GM23248 (cell line): ENCODE measurements at places on chromosomes 12 and 14.

DNA sequence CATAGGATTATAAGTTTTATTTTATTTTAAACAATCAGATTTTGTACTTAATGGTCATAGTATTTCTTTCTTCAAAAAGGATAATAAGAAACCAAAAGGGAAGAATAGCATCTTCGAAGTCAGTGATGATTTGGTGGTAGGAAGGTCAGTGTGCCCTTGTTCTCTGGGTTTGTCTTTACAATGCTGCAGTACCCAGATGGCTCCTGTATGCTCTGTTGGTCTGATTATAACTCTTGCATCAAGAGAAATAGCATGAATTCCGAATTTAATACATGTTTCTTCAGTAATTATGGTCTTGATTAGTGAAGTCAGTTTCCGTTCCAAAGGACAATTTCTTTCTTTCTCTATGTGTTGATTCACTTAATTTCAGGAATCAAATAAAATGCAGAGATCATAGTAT lies 180.2 kb downstream of the TMTC2 start:
- peaks cover 6% of the 10 kb centered on the region; the same call in 1 of the 2 replicates for H3K4me1 ChIP-seq
- no peaks in the 10 kb centered on the region for H3K36me3 ChIP-seq
- H3K4me3 ChIP-seq: no peak overlapping the region
- no peaks in the 10 kb centered on the region for H3K27me3 ChIP-seq
- DNase-seq: no peak

GRCh38 chr14:95896498-95897135 lies 20.0 kb downstream of the TUNAR start:
- no peaks in the 10 kb centered on the region for H3K36me3 ChIP-seq
- no peak overlapping the region for H3K4me3 ChIP-seq
- peaks cover 29% of the 10 kb centered on the region for H3K27me3 ChIP-seq
- peaks cover 10% of the 10 kb centered on the region; the same call in 1 of the 2 replicates for H3K4me1 ChIP-seq
- no peak overlapping the region for H3K27ac ChIP-seq

DNA sequence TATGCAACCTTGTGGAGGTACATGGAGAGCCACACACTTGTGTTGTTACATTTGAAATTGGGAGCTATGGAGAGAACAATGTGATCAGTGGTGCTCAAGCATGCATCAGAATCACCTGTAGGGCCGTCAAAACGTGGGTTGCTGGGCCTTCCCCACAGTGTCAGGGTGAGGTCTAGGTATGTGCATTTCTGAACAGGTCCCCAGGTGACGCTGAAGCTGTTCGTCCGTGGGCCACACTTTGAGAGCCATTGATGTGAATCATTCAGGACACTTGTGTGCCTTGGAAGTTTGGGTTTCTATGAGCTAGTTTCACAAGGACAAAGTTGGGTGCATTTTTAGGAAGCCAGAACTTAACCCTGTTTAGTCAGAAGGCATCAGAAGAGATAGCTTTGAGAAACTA lies 291.7 kb upstream of the FKBP4 start:
- DNase-seq: no peak
- no peaks in the 10 kb centered on the region for H3K36me3 ChIP-seq
- H3K27ac ChIP-seq: no peak overlapping the region

DNA sequence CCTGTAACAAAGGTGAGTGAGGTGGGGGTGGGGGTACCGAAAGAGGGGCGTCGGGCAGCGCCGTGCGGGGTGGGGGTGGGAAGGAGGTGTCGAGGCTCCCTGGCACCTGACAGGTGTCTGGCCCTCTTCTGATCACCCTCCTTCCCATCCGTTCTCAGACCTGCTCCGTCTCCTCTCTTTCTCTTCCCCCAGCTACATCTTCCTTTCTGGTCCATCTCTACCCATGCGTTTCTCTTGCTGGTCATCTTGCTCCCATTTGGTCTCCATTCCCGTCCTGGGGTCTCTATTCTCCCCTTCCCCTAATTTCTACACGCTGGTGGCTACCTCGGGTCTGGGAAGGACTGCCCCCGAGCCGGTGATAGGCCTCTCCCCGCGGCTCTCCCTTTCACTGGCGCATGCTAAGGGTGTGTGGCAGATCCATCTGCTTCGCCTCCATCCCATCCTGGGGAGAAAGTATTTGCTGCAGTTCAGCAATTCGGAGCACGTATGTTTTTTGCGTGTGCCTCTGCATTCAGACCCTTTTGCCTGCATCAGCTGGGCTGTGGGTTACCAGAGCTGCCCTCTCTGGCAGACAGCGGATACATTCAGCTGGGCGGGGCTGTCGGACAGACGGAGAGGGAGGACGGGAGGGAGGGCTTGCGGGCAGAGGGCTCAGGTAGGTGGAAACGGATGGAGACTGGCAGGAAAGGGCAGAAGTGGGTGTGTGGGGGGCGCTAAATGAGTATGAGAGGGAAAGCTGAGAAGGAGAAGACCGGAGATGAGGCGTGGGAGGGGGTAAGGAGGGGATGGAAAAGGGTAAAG lies 730 bp downstream of the CLSTN3 start:
- peak overlapping the region; percentile 67 for H3K4me3 ChIP-seq
- H3K27me3 ChIP-seq: no peaks in the 10 kb centered on the region

DNA sequence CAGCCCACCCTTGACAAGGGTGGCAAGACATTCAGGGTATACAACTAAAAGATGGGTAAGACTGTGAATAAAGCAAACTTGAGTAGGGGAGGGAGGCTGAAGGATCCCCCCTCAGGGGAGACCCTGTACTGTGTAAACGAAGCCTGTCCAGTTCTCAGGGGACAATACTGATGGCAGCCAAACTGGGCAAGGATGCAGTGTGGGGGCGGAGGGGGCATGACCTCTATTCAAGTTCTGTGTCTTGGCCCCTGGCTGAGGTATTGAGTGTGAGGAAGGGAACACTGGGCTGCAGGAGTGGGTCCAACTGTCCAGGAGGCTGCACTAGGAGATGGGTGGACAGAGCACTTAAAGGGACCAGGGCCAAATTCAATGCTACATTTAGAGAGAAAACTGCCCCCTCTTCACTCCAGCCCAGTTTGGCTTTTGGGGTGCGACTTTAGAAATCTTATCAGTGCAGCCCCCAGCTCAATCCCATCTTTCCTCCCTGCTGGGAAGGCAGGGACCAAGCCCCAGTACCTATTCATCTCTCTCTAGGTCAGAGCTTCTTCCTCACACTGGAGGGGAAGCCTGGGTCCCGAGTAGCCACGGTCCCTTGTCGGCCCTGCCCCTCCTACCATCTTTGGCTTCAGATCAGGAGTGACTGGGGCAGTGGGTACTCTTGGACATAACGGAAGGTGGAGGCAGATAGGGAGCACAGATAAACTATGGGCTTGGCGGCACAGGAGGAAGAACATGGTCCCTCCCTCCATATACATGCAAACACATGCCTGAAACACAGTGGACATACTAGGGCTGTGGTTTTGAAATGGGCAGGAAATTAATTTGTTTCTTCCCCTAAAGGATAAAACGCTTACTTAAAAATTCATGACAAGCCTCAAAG lies 11.8 kb downstream of the SLC39A5 start:
- 0 out of 2 replicates have a peak, but pooled peaks cover 9% of the 10 kb centered on the region for H3K4me1 ChIP-seq
- peaks cover 38% of the 10 kb centered on the region for H3K36me3 ChIP-seq
- H3K27ac ChIP-seq: no peak overlapping the region

GRCh38 chr12:83016218-83016835 lies 329.6 kb downstream of the TMTC2 start:
- H3K27ac ChIP-seq: peak overlapping the region; percentile 12; the same call in 1 of the 2 replicates
- H3K27me3 ChIP-seq: no peaks in the 10 kb centered on the region
- peaks cover 6% of the 10 kb centered on the region; the same call in 1 of the 2 replicates for H3K4me1 ChIP-seq
- no peaks in the 10 kb centered on the region for H3K36me3 ChIP-seq

GRCh38 chr12:6644257-6644596 lies 3.0 kb downstream of the ACRBP start:
- H3K27ac ChIP-seq: no peak overlapping the region
- no peak overlapping the region for H3K4me3 ChIP-seq
- H3K27me3 ChIP-seq: no peaks in the 10 kb centered on the region; the same call in 1 of the 2 replicates
- H3K4me1 ChIP-seq: no peaks in the 10 kb centered on the region

GRCh38 chr12:10354502-10354901 lies 35.3 kb downstream of the KLRK1 start:
- peak; percentile 51 for DNase-seq
- no peaks in the 10 kb centered on the region for H3K27me3 ChIP-seq
- H3K27ac ChIP-seq: no peak overlapping the region
- no peaks in the 10 kb centered on the region for H3K36me3 ChIP-seq
- no peak overlapping the region for H3K4me3 ChIP-seq

DNA sequence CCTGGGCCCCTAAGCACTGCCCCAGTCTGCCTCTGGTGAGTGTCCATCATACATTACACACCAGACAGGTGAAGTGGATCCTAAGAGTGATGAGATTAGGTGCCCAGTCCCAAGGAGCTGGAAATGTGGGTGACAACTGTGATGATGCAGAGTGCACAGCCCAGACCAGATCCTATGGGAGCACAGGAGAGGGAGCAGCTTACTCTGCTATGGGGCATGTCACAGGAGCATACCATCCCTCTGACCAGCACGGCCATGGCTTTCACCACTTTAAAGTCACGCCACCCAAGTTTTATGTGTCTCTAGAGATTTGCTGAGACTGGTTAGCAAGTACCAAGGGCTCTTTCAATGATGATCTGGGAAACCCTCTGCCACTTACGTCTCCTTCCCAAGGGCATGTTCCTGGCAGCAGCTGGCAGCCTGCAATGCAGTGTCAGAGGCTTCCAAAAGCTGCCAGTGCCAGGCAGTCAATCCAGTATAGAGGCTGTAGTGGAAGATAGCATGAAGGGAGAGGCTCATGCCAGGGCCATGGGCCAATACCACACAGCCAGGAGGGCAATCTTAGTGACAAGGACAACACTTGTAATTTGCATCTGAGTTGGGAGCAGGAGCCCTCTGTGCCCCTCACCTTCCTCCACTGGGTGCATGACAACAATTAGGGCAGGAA lies 40.2 kb downstream of the STAB2 start:
- no peaks in the 10 kb centered on the region for H3K4me1 ChIP-seq
- peak; percentile 20 for DNase-seq
- H3K27me3 ChIP-seq: no peaks in the 10 kb centered on the region
- H3K27ac ChIP-seq: no peak overlapping the region
- H3K36me3 ChIP-seq: no peaks in the 10 kb centered on the region
- H3K4me3 ChIP-seq: no peak overlapping the region

- H3K27me3 ChIP-seq: no peaks in the 10 kb centered on the region
- no peaks in the 10 kb centered on the region for H3K36me3 ChIP-seq
- H3K4me3 ChIP-seq: no peak overlapping the region
These were observed 48.4 kb downstream of the LTBP2 start for GRCh38 chr14:74563586-74564159.

DNA sequence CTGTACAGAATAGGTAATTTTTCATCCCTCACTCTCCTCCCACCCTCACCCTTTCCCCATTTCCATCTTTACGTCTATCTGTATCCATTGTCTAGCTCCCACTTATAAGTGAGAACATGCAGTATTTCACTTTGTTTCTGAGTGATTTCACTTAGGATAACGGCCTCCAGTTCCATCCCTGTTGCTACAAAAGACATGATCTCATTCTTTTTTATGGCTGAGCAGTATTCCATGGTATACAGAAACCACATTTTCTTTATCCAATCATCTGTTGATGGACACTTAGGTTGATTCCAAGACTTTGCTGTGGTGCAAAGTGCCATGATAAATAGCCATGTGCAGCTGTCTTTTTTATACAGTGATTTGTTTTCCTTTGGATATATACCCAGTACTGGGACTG lies 16.4 kb downstream of the EEA1 start:
- H3K27ac ChIP-seq: peak overlapping the region; percentile 58
- no peaks in the 10 kb centered on the region for H3K36me3 ChIP-seq
- no peaks in the 10 kb centered on the region for H3K27me3 ChIP-seq
- H3K4me1 ChIP-seq: peaks cover 11% of the 10 kb centered on the region
- DNase-seq: no peak
- H3K4me3 ChIP-seq: no peak overlapping the region

- H3K36me3 ChIP-seq: no peaks in the 10 kb centered on the region
- H3K4me1 ChIP-seq: no peaks in the 10 kb centered on the region
- no peak overlapping the region for H3K4me3 ChIP-seq
These were observed 154.3 kb downstream of the TSPAN9 start for GRCh38 chr12:3231399-3231876.

GRCh38 chr14:89378119-89378518 lies 38.9 kb downstream of the FOXN3 start:
- no peak overlapping the region for H3K4me3 ChIP-seq
- DNase-seq: peak; percentile 77
- no peaks in the 10 kb centered on the region for H3K4me1 ChIP-seq
- no peak overlapping the region for H3K27ac ChIP-seq

DNA sequence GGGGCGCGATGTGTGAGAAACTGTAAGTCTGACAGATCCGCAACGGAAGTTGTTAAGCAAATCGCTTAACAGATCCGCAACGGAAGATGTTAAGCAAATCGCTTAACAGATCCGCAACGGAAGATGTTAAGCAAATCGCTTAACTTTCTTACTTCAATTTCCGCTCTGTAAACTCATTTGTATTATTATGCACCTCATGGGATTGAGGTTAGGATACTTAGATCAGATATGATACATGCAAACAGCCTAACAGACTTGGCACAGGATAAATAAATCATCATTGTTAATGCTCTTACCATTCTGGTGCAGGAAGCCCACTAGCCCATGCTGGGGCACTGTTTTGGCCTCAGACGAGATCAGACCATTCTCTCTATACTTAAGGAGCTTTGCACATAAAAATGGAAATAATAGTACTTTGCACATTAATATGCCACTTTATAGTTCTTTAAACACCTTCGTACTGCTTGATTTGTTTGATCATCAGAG lies 399 bp downstream of the NCAPD2 start:
- H3K27me3 ChIP-seq: no peaks in the 10 kb centered on the region
- peak overlapping the region; percentile 98 for H3K4me3 ChIP-seq
- peak overlapping the region; percentile 98 for H3K27ac ChIP-seq
- DNase-seq: no peak
- peaks cover 20% of the 10 kb centered on the region; the same call in 1 of the 2 replicates for H3K36me3 ChIP-seq
